Common myeloid progenitor, CD34-positive (primary cell): ENCODE measurements at places on chromosomes 5 and 9.

DNA sequence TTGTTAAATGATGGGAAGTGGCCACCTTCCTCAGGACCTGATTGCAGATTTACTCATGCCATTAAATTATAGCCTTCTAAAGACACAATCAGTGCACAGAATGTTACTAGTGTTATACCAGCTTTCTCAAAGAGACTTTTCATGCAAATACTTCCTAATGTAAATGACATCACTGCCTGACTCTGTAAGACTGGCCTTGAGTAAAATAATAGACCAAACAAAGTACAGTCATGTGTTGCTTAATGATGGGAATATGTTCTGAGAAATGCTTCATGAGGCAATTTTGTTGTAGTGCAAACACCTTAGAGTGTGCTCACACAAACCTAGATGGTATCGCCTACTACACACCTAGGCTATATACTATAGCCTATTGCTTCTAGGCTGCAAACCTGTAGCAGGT, 17.0 kb upstream of the C1QTNF3 start:
- DNase-seq: no peak

DNA sequence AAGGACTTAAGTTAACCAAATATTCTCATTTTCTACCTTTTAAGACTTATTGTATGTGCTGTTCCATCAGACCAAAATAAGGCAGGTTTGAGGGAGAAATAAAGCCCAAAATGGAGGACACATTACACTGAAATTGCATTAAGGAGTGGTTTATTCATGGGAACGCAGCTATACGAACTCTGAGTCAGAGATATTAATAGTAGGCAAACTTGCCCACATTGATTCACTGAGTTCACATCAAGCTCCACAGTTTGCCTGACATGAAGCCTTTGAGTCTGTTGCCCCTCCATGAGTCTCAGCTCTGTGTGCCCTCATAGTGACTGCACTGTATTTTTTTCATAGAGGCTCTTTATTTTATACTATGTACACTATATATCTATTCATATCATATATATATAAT, 135.0 kb upstream of the SNX2 start:
- no peak for DNase-seq

DNA sequence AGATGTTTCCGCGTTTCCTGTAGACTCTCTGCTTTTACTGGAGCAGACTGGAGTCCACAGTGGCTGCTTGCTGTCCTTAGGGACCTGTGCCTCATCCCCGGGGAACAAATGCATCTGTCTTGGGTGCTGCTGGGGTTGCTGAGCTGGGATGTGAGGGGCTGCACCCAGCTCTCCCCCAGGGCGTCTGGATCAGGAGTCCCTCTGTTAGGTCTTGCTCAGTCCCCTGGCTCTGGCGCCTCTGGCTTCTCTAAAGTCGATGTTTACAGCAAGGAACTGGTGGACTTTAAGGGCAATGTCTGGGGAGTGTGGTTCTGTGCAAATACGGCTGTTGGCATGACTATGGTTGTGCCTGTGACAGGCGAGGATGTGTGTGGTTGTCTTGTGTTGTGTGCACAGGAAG, 91.4 kb downstream of the CACNA1B start:
- no peak for DNase-seq

DNA sequence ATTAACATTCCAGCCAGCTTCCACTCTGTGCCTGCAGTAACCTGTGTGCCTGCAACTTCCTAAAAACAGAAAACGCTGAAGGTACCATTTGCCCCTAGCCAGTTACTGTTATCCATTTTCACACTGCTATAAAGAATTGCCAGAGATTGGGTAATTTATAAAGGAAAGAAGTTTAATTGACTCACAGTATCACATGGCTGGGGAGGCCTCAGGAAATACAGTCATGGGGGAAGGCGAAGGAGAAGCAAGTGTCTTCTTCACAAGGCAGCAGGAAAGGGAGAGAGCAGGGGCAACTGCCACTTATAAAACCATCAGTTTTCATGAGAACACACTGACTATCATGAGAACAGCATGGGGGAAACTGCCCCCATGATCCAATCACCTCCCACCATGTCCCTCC, 31.2 kb downstream of the PTCD2 start:
- no peak for DNase-seq

- DNase-seq: no peak
These were observed 269.3 kb downstream of the TLE1 start for GRCh38 chr9:81420024-81420423.

DNA sequence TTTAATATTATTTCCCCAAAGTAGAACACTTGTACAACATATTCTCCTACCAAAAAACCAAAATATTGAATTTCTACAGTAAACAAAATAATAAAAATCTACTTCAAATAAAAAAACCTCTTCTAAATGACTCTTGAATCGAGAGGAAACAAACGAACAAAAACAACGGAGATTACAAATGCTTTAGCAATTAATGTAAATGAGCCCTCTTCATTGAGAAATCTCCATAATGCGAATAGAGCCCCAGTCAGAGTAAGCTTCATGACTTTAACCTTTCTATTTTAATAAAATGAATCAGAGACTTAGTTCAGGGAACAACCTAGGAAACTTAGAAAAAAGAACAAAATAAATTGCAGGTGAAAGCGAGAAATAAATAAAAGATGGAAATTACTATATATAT, 129.3 kb upstream of the SEMA6A start:
- no peak for DNase-seq

DNA sequence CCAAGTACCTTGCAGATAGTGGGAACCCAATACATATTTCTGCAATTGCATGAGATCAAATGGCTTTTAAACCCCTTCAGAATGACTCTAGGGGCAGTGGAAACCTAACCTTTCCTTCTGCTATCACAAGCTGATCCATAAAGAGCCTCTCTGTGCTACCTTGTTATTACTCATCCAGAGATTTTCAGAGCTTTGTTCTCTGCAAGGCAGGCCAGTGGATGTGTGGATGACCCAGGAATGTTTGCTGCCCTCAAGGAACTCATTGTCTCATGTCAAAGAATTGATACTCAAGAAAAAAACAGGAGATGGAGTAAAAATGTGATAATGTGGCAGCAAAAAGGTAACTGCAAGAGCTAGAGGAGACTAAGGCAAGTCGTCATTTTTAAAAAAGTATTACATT, 164.1 kb downstream of the HMHB1 start:
- DNase-seq: no peak

- DNase-seq: no peak
These were observed 8.3 kb downstream of the BTF3 start for GRCh38 chr5:73506459-73506955.

DNA sequence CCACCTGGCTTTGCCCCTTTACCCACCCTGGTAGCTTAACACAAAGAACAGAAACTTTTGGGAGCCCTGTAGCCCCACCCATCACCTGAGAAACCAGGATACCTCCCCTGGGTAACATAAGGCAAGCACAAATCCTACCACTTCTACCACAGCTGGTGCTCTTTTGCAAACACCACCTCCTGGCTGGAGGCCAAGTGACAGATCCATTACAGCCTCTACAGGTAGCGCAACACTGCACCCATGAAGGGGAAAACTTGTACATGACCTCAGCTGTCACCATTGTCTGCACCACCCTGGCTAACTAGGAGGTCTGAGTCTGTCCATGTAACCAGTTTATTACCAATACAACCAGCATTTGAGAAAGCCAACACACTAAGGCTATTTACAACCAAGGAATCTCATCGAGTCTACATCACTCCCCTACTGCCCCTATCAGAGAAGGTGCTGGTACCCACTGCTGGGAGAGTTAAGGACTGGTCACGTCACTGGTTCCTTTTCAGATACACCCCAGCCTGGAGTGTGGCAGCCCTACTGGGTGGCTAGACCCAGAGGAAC, 128.6 kb downstream of the PJA2 start:
- DNase-seq: no peak

DNA sequence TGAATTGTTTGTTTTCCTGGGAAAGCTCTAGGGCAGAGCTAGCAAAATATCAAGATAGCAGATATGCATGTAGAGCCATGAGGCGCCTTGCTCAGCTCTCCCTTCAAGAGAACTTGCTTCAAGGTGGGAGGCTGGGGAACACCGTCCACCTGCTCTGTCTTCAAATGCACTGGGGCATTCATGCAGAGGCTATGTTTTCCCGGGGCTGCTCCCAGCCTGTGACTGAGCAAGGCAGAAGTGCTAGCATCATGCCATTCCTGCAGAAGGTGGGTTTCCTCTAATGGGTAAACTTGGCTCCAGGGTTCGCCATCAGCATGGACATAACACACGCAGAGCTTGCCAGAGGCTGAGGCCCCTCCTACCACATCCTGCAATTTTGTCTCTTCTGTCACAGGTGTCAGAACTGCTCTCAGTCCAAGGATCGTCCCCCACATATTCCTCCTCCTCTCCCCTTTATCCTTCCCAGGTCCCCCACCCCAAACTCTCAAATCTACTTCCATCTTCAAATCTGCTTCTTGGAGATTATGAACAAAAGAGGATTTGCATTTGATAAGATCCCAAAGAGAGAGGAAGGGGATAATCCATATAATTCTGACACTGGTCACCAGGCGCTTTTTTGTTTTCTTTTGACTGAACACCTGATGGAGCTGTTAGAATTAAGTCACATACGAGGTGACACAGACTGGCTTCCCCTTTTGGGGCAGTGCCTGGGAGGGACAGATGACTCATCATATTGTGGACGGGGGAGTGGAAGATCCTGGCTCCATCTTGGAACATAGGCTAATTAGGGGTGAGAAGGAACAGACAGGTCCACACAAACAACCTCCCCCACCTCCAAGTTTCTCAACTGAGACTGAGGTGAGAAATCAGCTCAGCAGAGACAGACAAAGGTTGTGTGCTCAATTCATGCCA, 85.0 kb upstream of the TAF11L2 start:
- DNase-seq: peak; percentile 87

DNA sequence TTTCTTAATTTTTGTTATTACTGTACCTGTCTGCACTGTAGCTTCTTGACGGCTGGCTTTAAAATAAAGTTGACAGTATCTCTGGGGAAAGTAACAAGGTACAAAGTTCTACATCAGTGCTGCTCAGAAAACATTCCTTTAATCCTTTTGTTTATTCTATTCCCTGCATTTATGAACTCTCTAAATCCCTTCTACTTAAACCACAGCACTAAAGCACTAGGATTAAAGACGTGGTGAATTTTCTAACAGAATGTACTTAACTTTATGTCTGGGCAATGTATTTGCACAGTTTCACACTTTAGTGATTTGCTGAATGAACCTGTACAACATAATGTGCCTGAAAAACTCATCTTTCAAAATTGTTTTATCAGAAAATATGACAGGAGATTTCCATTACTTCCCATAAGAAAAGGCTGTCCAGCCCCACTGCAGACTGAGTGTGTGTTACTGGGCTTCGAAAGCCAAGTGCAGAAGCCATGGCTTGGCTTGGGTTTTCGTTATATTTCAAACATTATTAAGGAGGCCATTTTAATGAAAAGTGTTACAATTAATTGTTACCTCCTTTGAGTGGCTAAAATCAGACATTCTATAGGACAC, 43.8 kb downstream of the LHFPL2 start:
- no peak for DNase-seq

- no peak for DNase-seq
These were observed 269.2 kb downstream of the TMEM38B start for GRCh38 chr9:105963343-105964099.

GRCh38 chr5:98217138-98217537, 556.3 kb upstream of the RGMB start:
- DNase-seq: no peak
